Myometrial cell (primary cell): ENCODE measurements at places on chromosomes 2 and 18. TPM values are rescaled to one million over a fixed set of nuclear protein-coding genes. Genes with fewer than 3 reads are reported as not detected.

DYNAP gene
- total RNA-seq = not detected in 2 replicates

PMAIP1 gene
- 30.0 and 33.5 TPM in 2 replicates for total RNA-seq

GKN2 gene
- total RNA-seq = not detected in 2 replicates

MAPRE3 gene
- 4.3 and 6.2 TPM in 2 replicates for total RNA-seq

PTRHD1 gene
- 19.5 and 50.5 TPM in 2 replicates for total RNA-seq

CDH2 gene
- 22.5 and 24.3 TPM in 2 replicates for total RNA-seq

PROM2 gene
- total RNA-seq = under 0.01 TPM in 1 of 2 replicates, not detected in the other

EHBP1 gene
- total RNA-seq = 34.6 and 34.9 TPM in 2 replicates

COLEC12 gene
- total RNA-seq = 0.18 and 0.29 TPM in 2 replicates

GREB1 gene
- 0.18 TPM in 1 of 2 replicates, not detected in the other for total RNA-seq

VAMP5 gene
- total RNA-seq = 89.7 and 102 TPM in 2 replicates

R3HDM1 gene
- 12.7 and 13.3 TPM in 2 replicates for total RNA-seq

ESPNL gene
- 13.5 and 25.3 TPM in 2 replicates for total RNA-seq

ZEB2 gene
- 16.1 and 39.7 TPM in 2 replicates for total RNA-seq

LRATD1 gene
- 1.4 and 3.5 TPM in 2 replicates for total RNA-seq

GPR45 gene
- total RNA-seq = not detected in 2 replicates

SERPINB4 gene
- total RNA-seq = not detected in 2 replicates

GPAT2 gene
- total RNA-seq = 3.0 and 9.2 TPM in 2 replicates

DCDC2C gene
- total RNA-seq = not detected in 2 replicates

AGFG1 gene
- 67.7 and 71.4 TPM in 2 replicates for total RNA-seq

CLEC4F gene
- not detected in 2 replicates for total RNA-seq

ANKRD29 gene
- total RNA-seq = 0.86 and 2.3 TPM in 2 replicates

SRD5A2 gene
- total RNA-seq = not detected in 2 replicates

NEB gene
- total RNA-seq = not detected in 2 replicates
